ENCODE measurements at places on chromosomes 5 and 9. TPM values are rescaled to one million over a fixed set of nuclear protein-coding genes. Genes with fewer than 3 reads are reported as not detected.
A peak's percentile ranks its signal among the peaks of the same experiment; 100 is the strongest.

OSMR gene
- total RNA-seq: 26.8 TPM

NR6A1 gene
- 3.2 TPM for total RNA-seq

LURAP1L gene
- 25.2 TPM for total RNA-seq

CTNNAL1 gene
- total RNA-seq: 21.7 TPM

FAT2 gene
- total RNA-seq: 0.03 TPM

SPOCK1 gene
- total RNA-seq: 13.6 TPM

ZNF618 gene
- 26.6 TPM for total RNA-seq

GABRA1 gene
- total RNA-seq: not detected

ECM2 gene
- 8.2 TPM for total RNA-seq

DNA sequence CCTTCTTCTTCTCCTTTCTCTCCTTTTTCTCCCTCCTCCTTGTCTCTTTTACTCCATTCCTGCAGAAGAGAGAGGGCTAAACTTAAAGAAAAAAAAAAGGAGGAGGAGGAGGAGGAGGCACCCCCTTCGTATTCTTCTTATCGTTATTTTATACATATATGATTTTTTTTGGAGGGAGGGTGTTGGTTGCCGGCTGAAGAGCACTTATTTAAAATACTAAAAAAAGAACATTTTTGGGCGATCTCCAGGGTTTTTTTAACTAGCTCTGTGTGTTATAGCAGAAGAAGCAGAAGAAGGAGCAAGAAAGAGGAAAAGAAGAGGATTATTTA lies 381 bp downstream of the NR2F1 start:
- no peak for DNase-seq

DNA sequence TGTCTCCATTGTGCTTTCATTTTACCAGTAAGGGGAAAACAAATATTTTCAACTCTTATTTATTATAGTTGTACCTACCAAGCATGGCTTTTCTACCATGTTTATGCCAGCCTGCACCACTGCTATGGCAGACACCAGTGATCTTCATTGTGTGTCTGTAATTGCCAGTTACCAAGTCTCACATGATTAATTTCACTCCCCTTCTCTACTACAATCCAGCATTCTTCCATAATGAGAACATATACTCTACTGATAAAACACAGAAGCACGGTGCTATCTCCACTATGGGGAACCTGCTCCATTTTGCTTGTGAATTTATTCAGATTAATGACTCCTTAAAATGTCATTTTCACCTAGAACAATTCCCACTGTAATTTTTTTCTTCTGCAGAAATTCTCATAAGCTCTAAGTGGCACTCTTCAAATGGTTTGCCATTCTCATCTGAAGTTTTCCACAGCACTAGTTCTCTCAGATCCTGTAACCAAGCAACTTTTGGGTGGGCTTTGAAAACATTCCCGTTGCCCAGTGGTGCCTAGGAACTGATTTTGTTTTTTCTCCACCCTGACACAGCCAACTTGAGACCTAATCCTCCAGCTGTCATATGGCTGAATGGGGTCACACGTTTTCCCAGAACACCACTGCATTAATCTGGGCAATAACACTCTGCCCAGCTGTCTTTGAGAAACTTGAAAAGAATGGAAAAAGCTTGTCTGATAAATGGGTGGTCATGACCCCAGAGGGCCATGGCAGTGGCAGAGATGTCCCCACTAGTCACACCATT lies 222.7 kb upstream of the RASEF start:
- DNase-seq: no peak

DNA sequence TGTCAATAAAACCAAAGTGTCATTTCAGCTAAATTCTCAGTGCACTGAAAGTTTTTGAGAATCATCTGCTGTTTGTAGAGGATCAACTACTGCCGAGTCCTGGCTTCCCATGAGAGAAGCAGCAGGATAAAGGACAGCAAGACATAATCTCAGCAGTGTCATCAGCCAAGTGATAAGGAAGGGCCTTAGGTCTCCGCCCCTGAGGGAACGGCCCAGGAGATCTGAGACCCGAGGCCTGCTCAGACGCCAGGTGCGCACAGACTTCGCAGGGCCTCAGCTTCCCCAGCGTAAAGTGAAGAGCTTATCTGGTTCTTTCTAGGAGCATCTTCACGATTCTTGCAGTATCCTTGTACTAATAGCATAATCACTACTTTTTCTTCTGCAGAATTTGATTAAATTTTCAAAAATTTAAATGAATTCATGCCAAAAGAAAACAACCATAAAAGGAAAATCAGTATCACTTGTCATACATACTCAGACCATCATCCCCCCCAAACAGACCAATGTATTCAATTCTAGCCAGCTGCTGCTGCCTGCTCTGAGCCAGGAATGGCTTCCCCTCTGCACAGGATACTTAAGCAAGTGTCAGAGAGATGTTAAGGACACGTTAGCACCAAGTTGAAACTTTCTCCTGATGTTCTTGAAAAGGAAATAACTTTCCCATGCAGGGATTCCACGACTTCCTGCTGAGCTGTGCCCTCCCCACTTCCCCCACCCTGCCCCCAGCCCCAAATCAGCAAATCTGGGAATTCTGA lies 2.2 kb downstream of the GFPT2 start:
- no peak for DNase-seq

DNA sequence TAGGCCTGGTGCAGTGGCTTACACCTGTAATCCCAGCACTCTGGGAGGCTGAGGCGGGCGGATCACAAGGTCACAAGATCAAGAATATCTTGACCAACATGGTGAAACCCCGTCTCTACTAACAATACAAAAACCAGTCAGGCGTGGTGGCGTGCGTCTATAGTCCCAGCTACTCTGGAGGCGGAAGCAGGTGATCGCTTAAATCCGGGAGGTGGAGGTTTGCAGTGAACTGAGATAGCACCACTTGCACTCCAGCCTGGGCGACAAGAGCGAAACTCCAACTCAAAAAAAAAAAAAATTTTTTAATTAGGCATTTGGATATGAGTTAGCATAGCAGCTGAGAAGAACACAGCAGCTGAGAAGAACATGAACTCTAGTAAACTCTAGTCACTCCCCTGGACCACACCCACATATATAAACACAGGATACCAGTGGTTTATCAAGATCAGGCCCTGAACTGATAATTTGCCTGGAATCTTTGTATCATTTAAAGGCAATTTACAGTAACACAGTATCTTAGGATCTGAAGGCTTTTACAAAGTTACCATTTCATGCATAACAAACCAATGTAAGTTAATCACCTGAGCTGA lies 4.6 kb upstream of the UGCG start:
- DNase-seq: peak; percentile 36

DNA sequence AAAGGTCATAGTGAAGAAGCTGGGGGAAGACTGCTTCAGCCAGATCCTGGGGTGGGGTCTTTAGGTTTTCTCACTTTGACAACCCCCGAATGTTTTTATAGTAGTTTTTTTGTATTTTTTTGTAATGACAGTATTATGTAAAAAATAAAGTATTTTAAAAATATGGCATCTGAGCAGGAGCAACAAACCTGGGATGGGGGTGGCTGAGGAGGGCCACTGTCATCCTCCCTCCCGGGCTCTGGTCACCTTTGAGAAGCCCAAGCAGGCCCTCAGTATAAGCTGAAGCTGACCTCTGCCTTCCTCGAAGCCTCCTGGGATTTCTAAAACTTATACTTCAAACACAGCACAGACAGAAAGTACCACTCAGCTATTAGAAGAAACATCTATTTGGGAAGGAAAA lies 8.7 kb downstream of the DNAJB5 start:
- no peak for DNase-seq

DNA sequence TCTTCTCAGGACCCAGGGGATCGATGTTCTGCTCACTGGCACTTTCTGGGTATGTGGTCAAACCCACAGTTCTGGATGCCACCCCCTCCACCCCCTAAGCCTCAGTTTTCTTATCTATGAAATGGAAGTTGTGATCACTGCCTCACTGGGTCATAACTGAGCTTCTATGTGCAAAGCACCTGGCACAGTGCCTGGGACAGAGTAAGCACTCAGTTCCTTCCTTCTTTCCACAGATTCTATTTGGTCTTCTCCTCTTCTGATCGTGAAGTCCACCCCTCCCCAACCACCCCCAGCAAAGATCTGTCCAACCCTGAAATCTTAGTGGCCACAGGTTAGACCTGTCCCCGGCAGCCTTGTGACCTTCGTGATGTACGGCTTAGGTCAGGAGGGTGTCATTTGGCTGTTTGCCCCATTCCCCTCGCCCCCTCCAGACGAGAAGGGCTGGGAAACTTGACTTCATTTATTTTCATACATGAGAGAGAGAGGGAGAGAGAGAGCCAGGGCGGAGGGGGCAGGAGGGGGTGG lies 181.4 kb downstream of the FGF18 start:
- peak; percentile 12 for DNase-seq

GRCh38 chr9:20387062-20387461 lies 235.2 kb downstream of the MLLT3 start:
- no peak for DNase-seq

DNA sequence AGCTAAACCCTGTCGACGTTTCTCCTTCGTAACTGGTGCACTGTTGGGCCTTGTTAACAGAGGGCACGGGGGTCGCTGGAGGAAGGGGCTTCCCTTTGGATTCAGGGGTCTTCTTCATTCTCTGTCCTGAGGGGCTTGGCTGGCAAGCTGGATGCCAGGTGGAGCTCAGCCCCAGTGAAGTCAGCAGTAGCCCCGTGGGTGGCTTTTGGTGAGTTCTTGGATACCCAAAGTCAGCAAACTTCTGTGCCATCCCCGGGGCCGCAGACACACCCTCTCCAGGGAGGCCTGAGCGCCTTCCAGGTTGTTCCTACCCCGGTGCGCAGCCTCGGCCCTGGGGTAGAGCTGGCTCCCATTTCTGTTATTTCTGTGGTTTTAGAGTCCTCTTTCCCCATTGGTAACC lies 12.3 kb upstream of the OBP2A start:
- no peak for DNase-seq

DNA sequence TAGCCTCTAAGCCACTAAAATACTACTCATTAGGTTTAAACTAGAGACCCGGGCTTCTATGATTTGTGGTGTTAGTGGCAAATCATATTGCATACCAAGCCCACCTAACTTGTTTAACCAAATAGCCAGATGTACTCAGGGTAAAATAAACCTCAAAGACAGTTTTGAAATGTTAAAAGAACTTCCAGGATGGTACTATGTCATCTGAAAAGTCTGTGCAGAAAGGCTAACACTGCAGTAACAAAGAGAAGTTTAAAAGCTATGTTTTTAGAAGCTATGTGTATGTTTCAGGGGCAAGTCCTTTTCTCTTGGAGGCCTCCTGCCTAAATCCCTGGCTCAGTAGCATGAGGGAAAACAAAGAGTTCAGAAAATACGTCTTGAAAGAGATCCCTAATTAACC lies 84.9 kb upstream of the IL7R start:
- no peak for DNase-seq

GRCh38 chr5:41843456-41844370 lies 26.5 kb downstream of the OXCT1 start:
- DNase-seq: peak; percentile 21

DNA sequence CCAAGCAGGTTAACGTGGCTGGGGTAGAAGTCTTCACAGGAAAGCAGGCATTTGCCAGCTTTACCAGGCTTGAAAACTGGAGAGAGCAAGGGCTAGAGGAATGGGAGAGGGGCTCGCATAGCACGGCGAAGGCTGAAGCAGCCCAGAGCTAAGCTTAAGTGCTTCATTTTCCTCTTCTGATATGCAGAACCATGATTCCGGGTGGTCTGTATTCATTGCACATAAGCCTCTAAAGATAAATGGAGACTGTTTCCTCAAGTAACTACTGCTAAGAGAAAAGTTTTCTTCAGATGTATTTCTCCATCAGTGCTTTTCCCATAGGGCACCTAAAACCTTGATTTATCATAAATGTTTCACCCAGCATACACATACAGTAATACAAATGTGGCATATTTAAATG lies 414.1 kb downstream of the MLLT3 start:
- no peak for DNase-seq

- no peak for DNase-seq
Observed at GRCh38 chr5:59559847-59560246, 333.7 kb downstream of the PDE4D start.

DNA sequence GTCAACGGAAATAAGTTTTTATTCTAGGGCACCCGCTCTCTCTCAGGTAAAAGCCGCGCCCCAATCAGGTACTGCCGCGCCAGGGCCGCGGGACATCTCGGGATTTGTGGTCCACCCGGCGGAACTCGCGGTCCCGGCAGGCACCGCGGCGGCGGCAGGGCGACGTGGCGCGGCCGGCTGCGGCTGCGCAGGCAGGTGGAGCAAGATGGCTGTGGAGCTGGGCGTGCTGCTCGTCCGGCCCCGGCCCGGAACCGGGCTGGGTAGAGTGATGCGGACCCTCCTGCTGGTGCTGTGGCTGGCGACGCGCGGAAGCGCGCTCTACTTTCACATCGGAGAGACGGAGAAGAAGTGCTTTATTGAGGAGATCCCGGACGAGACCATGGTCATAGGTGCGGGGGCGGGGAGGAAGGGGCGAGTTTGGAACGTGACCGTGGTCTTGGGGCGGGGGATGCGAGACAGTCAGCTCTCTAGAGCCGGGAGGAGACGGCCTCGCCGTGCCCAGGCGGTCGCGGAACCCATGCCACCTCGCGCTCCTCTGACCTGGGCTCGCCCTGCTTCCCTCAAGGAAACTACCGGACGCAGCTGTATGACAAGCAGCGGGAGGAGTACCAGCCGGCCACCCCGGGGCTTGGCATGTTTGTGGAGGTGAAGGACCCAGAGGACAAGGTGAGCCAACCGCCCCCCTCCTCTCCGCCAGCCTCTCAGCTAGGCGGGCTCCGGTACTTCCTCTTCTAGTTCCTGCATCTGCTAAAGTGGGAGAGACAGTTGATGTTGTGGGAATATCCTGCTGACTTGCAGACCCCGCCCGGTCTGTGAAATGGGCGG lies at the start of gene TMED9:
TSS of gene TMED9 (plus strand) at position 194 of the 825 bp plus-strand sequence. CDS start at position 206, 12 bp downstream.
- peak; percentile 88 for DNase-seq

DNA sequence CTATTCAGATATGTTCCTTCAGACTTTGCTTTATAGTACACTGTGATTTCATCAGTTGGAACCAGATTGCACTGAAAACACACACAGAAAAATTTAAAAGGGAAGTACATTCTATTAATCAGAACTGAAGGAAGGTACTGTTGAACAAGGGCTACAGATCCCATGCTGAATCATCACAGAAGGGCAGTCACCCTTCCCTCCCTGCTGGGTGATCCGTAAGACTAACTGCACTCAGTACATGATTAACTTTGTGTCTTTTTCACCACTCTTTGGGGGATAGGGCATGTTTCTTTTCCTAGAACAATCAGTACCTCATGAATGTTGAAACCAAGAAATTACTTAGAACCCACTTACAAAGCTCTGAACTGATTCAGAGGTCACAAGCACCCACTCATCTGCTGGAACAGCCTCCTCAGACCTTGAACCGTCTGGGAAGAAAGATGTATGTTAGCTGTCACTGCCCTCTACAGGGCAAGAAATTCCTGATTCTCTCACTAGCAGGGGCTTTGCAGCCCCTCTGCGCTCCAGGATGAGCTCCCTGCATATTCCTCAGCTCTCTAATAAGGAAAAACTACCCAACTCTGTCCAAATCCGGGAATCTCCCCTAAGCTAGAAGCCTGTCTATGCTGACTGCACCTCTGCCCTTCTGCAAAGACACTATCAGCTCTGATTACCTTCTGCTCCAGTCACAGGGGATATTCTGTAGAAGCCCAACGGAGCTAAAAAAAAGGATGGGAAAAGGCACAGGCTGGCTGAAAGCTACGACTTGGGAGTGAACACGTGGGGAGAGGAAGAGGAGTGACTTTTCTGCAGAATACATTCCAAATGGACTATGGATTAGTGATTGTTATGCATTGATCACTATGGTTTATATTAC lies 51.0 kb downstream of the IARS1 start:
- DNase-seq: no peak

- DNase-seq: no peak
Observed at GRCh38 chr5:55073211-55073610, 29.2 kb upstream of the GZMA start.

Data from mucosa of gallbladder (tissue), 1 donor.